ENCODE measurements at places on chromosomes 5 and 9.

- no peak for DNase-seq
These were observed 253.9 kb downstream of the SH3GL2 start for GRCh38 chr9:17832812-17833211.

DNA sequence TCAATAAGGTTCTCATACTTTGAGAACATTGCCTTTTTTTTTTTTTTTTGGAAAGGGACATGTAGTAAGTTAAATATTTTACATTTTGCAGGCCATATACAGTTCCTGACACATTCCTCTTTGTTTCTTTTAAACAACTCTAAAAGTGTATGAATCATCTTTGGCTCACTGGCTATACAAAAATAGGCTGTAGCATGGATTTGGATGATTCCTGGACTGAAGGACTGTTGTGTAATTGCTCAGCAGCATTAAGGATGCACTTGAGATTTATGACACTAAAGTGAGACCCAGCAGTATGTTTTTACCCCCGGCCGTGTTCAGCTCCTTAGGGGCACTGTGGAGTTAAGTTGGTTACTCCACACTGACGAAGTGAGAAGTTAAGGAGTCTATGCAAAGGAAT, 41.3 kb downstream of the VPS13A start:
- no peak for DNase-seq

GRCh38 chr9:121885345-121885901, 207.7 kb downstream of the TTLL11 start:
- DNase-seq: no peak

GRCh38 chr9:2787065-2787464, 56.8 kb downstream of the PUM3 start:
- no peak for DNase-seq

DNA sequence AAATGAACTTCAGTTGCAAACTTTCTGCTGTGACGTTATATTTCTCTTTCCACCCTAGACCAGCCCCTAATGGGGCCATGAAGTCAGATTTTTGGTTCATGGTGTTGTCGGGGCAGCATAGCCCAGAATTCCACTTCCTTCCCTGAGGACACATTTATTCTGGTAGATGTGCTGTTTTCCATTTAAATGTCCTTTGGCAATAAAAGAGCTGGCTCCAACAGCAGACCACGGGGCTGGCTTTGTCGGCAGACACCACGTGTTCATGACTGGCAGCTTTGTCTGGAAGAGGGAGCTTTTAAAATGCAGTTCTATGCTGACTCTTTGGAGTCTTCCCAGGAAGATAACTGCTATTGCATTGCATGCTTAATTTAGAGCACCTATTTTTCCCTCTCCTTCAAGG, 17.6 kb upstream of the LCP2 start:
- DNase-seq: no peak

DNA sequence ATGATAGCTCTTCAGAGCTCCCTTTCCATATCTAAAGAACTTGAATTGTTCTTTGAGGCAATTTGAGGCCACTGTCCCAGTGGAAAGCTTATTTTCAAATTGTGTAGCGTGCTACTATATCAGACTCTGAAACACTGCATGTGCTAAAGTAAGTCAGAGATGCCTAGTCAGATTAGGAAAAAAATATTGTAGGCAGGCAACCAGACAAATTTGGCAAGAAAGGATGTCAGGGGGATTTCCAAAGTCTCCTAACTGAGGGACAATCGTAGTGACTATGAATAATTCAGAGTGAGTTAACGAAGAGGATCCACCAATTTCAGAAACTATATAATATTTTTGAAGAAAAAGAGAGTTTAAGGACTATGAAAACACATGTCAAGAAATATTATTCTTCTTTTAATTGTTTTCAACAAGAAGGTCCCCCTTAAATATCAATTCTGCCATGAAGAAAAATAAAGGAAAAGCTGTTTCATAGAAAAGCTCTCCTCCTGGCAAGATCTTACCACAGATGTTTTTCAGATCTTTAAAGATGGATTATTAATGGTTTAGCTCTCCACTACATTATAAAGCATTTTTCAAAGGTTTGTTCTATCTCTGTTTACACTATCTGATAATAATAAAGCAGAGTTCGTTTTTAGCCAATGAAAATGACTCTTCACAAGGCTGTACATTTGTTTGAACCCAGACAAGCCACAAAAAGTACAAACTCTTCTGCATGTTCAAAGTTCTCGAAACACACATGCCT, 273.5 kb upstream of the PTGER4 start:
- DNase-seq: no peak

DNA sequence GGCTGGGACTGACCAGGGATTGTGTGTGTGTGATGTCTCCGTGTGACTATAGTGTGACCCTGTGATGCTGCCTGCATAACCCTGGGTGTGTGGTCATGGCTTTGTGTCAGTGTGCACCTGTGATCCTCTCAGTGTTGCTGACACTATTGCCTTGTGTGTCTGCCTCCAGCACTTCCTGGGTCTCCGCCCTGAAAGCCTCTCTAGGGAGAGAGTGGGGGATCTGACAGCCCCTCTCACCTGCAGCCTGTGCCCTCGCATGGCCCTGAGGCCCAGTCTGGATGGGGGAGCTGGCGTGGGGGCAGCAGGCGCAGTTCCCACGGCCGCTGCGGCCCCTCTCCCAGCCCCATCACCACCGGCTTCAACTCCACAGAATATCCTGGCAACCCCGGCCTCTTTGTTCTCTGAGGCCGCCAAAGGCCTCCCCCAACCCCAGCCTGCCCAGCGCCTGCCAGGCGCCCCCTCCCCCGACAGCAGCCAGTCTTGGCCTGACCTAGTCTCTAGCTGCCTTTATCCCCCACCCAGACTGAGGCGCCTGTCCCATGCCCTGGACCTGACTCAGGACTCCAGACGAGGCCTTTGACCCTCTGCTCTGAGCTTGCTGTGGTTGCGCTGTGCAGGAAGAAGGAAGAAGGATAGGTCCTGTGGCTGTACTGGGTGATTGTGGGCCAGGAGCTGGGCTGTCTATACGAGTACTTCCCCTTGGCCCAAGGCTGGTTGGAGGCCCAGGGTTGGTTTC, 38.7 kb downstream of the CXXC5 start:
- DNase-seq: no peak

- DNase-seq: peak; percentile 90
These were observed at the start of gene SUSD3 for GRCh38 chr9:93058355-93059010. TSS of gene SUSD3 (plus strand) at chr9:93058701. CDS start at chr9:93058743, 42 bp downstream.

GRCh38 chr9:19662213-19662612, 126.6 kb downstream of the SLC24A2 start:
- DNase-seq: no peak

DNA sequence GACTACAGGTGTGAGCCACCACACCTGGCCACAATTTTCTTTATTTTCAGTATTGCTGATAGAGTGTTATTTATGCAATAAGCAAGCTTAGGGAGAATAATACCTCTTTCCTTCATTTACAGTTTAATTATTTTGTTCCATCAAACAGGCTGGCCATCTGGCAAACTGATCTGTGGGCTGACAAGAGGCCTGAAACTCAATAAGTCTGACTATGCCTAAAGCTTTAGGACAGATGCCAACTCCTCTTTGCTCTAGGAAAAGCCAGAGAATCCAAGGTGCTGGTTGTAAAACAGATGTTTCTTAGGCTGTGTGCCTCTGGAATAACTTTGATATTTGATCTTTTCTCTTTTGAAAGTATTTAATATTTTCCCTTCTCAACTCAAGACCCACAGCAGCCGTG, 98.4 kb downstream of the TARS1 start:
- DNase-seq: no peak

DNA sequence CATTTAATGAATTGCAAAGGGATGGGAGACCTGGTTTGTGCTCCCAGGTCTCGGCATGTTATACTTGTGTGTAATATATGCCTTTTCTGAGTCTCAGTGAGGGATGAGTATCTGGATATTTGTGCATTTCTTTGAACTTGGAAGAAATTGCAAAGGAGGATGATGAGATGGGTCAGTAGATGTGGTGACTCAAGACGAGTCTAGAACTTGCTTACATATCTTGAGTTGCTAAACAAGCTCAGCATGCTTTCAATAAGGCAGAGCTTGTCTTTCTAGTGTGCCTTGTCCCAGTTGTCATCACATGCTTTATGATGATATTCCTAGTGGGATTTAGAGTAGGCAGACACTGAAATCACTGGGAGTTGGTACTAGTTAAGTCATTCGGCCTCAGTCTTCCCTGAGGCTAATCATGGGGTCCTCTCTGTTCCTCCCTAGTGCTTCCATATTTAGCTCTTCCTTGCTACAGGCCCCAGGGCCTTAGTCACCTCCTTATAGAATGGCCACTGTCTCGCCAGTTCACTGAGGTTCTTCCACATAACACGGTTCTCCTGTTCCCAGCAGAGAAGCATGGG, 222.3 kb downstream of the ARRDC3 start:
- DNase-seq: no peak

GRCh38 chr5:91357012-91357634, 26.0 kb downstream of the ARRDC3 start:
- DNase-seq: peak; percentile 4

DNA sequence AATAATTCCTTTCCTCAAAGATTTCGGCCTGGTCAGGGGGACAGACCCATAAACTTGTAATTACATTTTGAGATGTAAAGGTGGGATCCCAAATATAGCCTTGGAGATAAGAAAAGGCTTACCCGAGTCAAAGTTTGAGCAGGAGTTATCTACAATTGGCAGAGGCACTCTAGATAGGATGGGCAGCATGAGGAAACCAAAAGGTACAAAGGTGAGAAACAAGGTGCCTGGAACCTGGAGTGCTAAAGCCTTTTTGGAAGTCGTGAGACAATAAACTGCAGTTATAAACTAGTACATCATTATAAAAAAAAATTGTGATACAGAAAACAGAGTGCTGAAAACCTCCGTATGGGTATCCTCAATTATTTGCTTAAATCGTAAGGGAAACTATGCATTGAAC, 212.4 kb downstream of the EFNA5 start:
- DNase-seq: no peak

GRCh38 chr5:39700523-39700922, 275.7 kb upstream of the DAB2 start:
- no peak for DNase-seq

DNA sequence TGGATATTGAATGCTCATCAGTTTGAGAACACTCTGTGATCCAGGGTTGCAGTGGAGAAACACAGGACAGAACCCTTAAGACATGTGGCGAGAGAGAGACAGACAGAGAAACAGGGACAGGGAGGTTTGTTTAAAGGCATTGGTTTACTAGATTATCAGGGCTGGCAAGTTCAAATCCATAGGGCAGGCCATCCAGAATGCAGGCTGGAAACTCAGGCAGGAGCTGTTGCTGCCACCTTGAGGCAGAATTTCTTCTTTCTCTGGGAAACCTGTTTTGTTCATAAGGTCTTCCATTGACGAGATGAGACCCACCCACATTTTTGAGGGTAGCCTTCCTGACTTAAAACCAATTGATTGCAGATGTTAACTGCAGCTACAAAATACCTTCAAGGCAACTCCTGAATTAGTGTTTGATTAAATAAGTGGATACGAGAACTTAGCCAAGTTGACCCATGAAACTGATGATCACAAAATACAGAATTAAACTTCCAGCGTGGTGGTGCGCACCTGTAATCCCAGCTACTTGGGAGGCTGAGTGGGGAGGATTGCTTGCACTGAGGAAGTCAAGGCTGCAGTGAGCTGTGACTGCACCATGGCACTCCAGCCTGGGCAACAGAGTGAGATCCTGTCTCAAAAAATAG, 55.9 kb downstream of the NSUN2 start:
- peak; percentile 69 for DNase-seq

DNA sequence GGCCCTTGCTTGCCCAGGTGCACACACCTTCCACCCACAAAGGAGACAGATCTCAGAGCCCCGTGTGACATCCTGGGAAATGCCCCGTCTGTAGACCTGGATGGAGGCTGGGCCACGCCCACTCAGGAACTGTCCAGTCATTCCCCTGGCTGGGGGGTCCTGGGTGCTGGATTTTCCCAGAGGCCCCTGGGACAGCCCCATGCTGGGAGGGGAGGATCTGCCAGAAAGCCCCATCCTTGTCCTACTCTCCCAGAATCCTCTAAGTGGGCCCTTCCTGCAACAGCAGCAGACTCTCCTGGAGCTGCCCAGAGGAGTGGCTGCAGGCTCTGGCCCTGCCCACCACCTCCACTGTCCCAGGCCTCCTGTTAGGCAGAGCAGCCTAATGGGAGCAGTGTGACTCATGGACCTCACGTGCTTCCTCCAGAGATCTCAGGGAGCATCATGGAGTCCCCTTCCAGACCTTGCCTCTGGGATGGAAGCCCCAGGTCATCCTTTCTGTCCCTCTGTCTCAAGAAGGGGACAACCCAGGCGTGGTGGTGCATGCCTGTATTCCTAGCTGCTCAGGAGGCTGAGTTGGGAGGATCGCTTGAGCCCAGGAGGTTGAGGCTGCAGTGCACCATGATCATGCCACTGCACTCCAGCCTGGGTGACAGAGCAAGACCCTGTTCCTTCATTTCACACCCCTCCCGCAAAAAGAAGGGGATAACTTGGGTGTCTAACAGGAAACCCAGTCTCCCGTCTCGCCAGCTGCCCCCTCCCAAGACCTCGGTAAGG, 51.7 kb downstream of the JADE2 start:
- peak; percentile 60 for DNase-seq

GRCh38 chr5:7426284-7426683, 30.3 kb downstream of the ADCY2 start:
- DNase-seq: no peak

DNA sequence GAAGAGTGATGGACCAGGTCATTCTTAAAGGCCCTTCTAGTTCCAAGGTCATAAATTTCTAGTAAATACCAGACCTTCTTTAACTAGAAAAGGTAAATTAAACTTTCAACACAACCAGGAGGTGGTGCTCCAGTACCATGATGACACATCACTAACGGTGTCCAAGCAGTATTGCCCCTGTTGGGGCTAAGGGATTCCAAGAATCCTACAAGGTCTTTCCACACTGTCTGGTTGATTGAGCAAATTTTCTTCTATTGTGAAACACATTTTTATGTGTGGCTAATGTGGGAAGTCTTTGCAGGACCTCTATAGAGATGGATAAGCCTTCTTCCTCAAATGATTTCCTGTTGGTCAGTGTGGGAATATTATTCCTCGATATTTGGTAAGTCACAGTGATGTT, 459.6 kb upstream of the PAPPA start:
- DNase-seq: peak; percentile 85

All from mesendoderm (in vitro differentiated cells).